ENCODE measurements at places on chromosomes 6 and 20.

- DNase-seq: no peak
Measured at GRCh38 chr20:792248-792647, 23.9 kb upstream of the SLC52A3 start.

DNA sequence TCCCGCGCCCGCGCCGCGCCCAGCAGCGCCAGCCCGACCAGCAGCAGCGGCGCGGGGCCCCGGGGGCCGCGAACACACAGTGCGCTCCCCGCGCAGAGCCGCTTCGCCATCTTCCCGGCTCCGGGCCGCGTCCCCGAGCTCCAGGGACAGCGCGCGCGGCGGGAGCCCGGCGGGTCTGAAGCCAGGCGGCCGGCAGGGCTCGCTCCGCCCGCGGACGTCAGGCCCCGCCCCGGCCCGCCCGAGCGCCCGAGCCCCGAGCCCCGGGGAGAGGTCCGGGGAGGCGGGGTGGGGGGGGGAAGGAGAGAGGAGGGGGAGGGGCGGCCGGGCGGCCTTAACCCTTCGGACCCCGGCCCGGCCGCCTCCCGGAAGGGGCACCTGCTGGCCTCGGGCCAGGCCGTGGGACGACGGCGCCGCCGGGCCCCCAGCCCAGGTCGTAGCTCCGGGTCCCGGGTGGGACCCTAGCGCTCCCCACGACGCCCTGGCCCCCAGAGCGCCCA is at the start of gene LAMA5:
LAMA5 (minus strand) TSS at position 177 of the 497 bp plus-strand sequence; CDS start at position 110, 67 bp downstream.
- no peak for DNase-seq

DNA sequence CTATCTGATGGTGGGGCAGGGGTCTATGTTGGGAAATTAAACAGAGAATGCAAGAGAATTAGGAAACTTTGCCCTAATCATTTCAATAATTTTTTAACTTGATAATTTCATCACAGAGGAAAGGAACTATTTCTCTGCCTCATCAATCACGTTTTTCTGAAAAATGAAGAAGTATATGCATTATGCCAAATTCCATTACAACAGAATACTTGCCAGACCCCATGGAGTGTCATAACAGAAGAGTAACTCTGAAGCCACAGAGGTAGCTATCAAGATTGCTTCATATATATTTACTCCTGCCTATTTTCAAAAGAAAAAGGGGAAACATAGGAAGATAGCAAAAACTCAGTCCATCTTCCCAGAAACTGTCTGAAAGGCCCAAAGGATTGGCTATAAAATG is 5.7 kb upstream of the USP49 start:
- DNase-seq: no peak

- no peak for DNase-seq
Measured at GRCh38 chr6:126030045-126030444, 43.7 kb downstream of the TRMT11 start.

GRCh38 chr6:108452711-108453195 is 108.0 kb upstream of the FOXO3 start:
- DNase-seq: no peak

GRCh38 chr6:125363039-125363823 is 61.5 kb upstream of the HDDC2 start:
- no peak for DNase-seq

- DNase-seq: no peak
Measured at GRCh38 chr6:10141746-10142443, 273.0 kb downstream of the TFAP2A start.
